ENCODE measurements at places on chromosomes 4 and X.

DNA sequence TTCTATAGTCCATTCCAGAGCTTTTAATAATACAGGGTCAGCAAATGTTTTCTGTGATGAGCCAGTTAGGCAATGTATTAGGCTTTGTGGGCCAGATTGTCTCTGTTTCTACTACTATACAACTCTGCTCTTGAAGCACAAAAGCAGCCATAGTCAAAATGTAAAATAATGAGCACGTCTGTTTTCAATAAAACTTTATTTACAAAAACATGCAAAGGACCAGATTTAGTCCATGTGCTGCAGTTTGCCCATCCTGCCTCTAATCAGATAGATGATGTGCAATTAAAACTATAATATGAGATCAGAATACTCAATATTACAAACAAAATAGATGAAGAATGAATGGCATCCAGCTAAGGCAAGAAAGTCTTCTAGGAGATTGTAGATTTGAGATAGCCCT, 127.8 kb upstream of the FRMPD4 start:
- no peaks in the 10 kb centered on the region for H3K36me3 ChIP-seq
- H3K4me3 ChIP-seq, result no peak overlapping the region
- no peaks in the 10 kb centered on the region for H3K27me3 ChIP-seq
- H3K27ac ChIP-seq, result no peak overlapping the region

DNA sequence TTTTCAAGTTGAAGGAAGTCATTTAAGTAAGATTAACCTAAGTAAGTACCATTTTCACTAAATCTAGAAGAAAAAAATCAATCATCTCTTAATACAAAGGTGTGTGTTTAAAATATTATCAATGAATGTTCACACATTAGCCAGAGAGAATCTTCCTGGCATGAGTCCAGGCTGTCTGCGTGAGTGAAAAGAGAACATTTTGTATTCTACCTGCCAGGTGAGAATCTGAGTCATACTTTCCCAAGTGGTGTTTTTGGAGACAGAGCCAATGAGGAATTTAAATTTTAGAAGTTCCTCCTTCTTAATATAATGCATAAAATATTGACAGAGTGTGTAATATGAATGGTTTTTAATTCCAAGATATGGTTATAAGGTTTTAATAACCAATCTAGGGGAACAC, 371.8 kb upstream of the NR3C2 start:
- no peak overlapping the region for H3K4me3 ChIP-seq
- DNase-seq, result no peak
- no peaks in the 10 kb centered on the region for H3K27me3 ChIP-seq
- H3K4me1 ChIP-seq, result no peaks in the 10 kb centered on the region
- H3K27ac ChIP-seq, result no peak overlapping the region
- H3K36me3 ChIP-seq, result no peaks in the 10 kb centered on the region

GRCh38 chrX:2402361-2402690, 98.5 kb downstream of the DHRSX start:
- peaks cover 20% of the 10 kb centered on the region for H3K36me3 ChIP-seq
- no peaks in the 10 kb centered on the region for H3K27me3 ChIP-seq
- no peak overlapping the region for H3K27ac ChIP-seq

- H3K27ac ChIP-seq, result no peak overlapping the region
- no peak overlapping the region for H3K4me3 ChIP-seq
- H3K27me3 ChIP-seq, result peaks cover 8% of the 10 kb centered on the region
- H3K4me1 ChIP-seq, result no peaks in the 10 kb centered on the region
- H3K36me3 ChIP-seq, result no peaks in the 10 kb centered on the region
Observed at GRCh38 chr4:73021634-73022033, 47.9 kb downstream of the COX18 start.

DNA sequence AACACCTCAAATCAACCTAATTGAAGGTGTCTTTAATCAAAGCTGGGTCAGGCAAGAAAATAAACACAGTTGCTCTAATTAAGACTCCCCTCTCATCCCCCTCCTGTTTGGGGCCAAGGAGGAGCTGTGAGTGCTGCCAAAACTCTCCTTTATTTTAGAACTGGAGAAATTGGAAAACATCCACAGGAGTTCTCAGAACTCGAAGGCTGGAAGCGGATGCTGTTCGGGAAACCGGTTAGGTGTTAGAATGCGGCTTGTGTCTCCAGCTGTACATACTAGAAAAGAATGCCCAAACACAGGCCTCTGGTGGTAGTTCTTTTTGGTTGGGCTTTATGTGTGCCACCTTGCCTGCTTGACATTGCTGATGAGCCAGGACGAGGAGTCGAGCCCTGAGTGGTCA, 118.2 kb downstream of the GPR143 start:
- H3K4me3 ChIP-seq, result no peak overlapping the region
- H3K4me1 ChIP-seq, result peaks cover 16% of the 10 kb centered on the region
- no peaks in the 10 kb centered on the region for H3K36me3 ChIP-seq
- no peak overlapping the region for H3K27ac ChIP-seq
- DNase-seq, result no peak
- H3K27me3 ChIP-seq, result no peaks in the 10 kb centered on the region

- no peaks in the 10 kb centered on the region for H3K27me3 ChIP-seq
- no peak overlapping the region for H3K27ac ChIP-seq
- no peaks in the 10 kb centered on the region for H3K36me3 ChIP-seq
- H3K4me1 ChIP-seq, result no peaks in the 10 kb centered on the region
- H3K4me3 ChIP-seq, result no peak overlapping the region
Observed at GRCh38 chrX:104695593-104695992, 129.6 kb downstream of the IL1RAPL2 start.

DNA sequence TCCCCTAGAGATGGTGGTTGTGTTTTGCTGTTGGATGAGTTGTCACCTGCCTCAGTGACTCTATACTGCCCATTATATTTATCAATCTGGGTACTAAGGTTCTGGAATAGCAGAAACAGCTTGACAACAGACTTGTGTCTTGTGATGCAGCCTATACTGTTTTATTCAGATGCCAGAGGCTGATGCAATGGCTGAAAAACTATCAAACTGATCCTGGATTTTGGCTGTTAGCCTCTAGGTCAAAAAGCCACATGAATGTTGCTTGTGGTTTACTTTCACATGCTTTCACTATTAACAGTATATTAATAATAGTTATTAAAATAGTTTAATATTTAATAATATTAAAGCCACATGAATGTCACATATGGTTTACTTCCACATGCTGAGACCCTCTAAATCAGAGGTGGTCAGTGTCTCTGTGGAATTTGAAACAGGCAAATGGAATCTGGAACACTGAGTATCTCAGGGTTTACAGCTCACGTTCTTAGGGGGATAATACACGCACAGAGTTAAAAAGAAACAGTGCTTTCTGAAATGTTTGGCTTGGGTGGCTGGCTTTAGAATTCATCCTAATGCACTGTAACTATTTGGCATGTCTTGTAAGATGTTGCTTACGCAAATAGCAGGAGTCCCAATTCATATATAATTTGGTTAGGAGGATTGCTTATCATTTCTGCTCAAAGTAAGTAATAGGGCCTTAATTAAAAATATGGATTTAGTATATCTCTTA, 82.5 kb upstream of the LCORL start:
- H3K4me1 ChIP-seq, result no peaks in the 10 kb centered on the region
- peaks cover 2% of the 10 kb centered on the region for H3K27me3 ChIP-seq
- H3K36me3 ChIP-seq, result no peaks in the 10 kb centered on the region
- no peak for DNase-seq
- H3K4me3 ChIP-seq, result no peak overlapping the region
- H3K27ac ChIP-seq, result no peak overlapping the region

GRCh38 chrX:1178580-1179057, 33.8 kb downstream of the CRLF2 start:
- H3K27ac ChIP-seq, result no peak overlapping the region
- no peaks in the 10 kb centered on the region for H3K4me1 ChIP-seq
- H3K36me3 ChIP-seq, result no peaks in the 10 kb centered on the region

DNA sequence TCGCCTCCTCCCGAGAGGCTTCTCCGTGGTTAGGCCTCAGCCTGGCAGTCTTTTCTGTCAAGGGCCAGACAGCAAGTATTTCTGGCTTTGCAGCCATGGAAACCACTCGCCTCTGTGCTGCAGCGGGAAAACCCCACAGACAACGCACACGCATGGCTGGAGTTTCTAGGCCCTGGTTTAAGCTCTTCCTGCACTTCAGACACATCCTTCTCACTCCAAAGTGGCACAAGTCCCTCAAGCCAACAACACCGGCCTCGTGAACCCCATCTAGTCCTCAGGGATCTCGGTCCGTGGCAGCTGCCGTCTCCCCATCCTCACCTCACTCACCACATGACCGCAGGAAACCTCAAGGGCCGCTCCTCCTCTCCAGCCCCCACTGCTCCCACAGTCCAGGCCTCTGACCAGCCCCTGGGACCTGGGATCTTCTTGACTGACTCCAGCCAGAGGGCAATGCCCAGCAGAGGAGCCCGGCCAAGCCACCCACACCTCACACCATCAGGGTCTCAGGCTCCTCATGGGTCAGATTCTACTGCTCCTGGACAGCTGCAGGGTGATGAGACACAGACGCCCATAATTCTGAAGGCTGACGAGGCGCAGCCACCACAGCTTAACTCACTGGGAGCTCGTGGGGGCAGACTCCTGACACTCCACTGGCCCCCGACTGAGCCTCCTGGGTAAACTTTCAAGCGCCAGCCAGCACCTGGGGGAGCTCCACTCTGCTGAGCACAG, 21.7 kb downstream of the LETM1 start:
- peaks cover 46% of the 10 kb centered on the region for H3K36me3 ChIP-seq
- DNase-seq, result no peak
- H3K27ac ChIP-seq, result peak overlapping the region; percentile 80

DNA sequence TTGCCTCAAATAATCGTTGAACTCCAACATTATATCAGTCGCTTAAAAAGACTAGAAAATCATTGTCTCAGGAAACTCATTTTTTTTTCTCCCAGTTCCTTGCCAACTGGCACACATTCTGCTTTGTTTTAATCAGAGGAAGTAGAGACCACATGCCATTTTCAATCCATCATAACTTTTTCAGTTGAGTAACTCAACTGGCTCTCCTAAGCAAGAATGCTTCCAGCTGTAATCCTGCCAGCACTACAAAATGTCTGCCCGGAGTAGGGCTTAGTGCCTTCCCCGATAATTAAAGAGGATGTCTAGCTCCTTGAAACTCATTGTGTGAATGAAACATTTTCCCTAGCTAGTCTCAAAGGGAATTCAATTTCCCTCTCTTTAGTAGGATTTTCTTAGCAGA, 33.0 kb downstream of the FREM3 start:
- no peaks in the 10 kb centered on the region for H3K27me3 ChIP-seq
- H3K27ac ChIP-seq, result no peak overlapping the region
- H3K36me3 ChIP-seq, result no peaks in the 10 kb centered on the region
- DNase-seq, result no peak
- H3K4me3 ChIP-seq, result no peak overlapping the region
- H3K4me1 ChIP-seq, result no peaks in the 10 kb centered on the region

GRCh38 chr4:90071289-90072235, 55.6 kb upstream of the CCSER1 start:
- DNase-seq, result no peak
- no peak overlapping the region for H3K27ac ChIP-seq
- H3K4me3 ChIP-seq, result no peak overlapping the region
- H3K36me3 ChIP-seq, result no peaks in the 10 kb centered on the region
- H3K27me3 ChIP-seq, result peaks cover 2% of the 10 kb centered on the region

- H3K36me3 ChIP-seq, result no peaks in the 10 kb centered on the region
- no peak overlapping the region for H3K27ac ChIP-seq
- peaks cover 7% of the 10 kb centered on the region for H3K4me1 ChIP-seq
- peak overlapping the region; percentile 79 for H3K4me3 ChIP-seq
Observed at GRCh38 chrX:103356858-103357257, 552 bp downstream of the TCEAL9 start.

DNA sequence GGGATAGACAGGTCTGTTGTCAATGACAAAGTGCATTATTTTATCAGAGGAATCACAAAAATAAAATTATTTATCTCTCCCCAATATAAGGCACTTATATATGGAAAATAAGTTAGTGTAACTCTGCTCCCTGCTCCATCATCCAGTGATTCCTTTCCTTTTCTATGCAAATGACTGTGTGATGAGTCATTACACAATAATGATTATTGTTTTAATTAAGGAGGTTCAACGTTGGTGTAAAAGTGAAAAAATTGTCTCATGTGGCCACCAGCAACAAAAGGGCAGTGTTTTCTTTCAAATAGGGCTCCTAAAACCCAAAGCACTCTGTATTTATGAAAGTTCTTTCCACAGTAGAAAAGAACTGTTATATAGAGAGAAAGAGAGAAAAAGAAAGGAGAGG, 16.7 kb downstream of the SLC7A11 start:
- H3K4me3 ChIP-seq, result no peak overlapping the region
- no peaks in the 10 kb centered on the region for H3K27me3 ChIP-seq
- H3K36me3 ChIP-seq, result peaks cover 13% of the 10 kb centered on the region
- peaks cover 2% of the 10 kb centered on the region for H3K4me1 ChIP-seq
- no peak overlapping the region for H3K27ac ChIP-seq

GRCh38 chrX:72045552-72046277, 86.0 kb downstream of the RTL5 start:
- H3K36me3 ChIP-seq, result no peaks in the 10 kb centered on the region
- H3K4me1 ChIP-seq, result peaks cover 1% of the 10 kb centered on the region
- DNase-seq, result no peak
- no peak overlapping the region for H3K27ac ChIP-seq
- no peak overlapping the region for H3K4me3 ChIP-seq

DNA sequence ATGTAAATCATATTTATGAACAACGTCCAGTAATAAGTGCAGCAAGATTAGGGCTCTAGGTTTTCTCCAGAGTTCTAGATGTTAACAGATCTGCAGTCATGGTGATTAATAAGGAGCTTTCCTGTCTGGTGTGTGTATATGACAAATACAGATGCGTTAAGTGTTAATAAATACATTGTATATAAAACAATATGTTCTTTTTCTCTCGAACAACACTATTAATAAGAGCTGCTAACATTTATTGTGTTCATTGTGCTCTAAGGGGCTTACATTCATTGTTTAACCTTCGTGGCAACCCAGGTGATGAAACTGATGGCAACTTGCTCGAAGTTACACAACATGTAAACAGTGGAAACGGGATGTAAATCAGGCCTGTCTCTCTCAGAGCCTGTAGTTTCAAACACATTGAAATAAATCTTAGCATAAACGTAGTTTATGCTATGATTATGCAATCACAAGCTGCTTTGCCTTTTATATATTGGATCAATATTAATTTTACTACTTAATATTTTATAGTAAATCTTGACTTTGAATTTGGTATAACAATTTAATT, 547 bp upstream of the CLGN start:
- no peak for DNase-seq
- peaks cover 54% of the 10 kb centered on the region for H3K27me3 ChIP-seq
- peaks cover 4% of the 10 kb centered on the region for H3K4me1 ChIP-seq
- no peaks in the 10 kb centered on the region for H3K36me3 ChIP-seq
- no peak overlapping the region for H3K27ac ChIP-seq

DNA sequence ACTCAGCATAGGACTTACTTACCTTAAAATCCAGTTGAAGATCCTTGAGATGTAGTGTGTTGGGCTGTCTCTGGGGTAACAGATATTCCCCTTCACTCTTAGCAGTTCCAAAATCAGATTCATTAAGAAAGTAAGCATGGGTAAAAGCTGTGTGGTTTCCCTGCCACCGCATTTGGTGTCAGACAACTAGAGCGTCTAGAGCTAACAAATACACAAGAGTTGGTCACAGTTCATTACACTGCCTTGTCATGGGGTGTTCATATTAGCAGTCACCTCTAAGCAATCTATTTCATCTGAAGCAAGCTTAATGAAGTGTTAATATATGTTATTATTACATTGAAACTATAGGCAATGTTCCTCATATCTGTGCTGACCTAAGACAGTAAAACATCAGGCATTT, 342.8 kb downstream of the PPARGC1A start:
- no peak overlapping the region for H3K27ac ChIP-seq
- H3K4me1 ChIP-seq, result no peaks in the 10 kb centered on the region
- H3K4me3 ChIP-seq, result no peak overlapping the region
- H3K27me3 ChIP-seq, result no peaks in the 10 kb centered on the region
- no peak for DNase-seq

Measured in activated CD4-positive, alpha-beta T cell treated with anti-CD3 and anti-CD28 coated beads, Interleukin-2, amount 10 ng/mL, durations not matched to agents 24 days and 14 days (primary cell).